ENCODE measurements at places on chromosomes 6 and 20.

- peak; percentile 36 for DNase-seq
Observed at GRCh38 chr20:46799781-46800408, 90.4 kb downstream of the SLC2A10 start.

GRCh38 chr20:41049451-41049850, 20.8 kb downstream of the TOP1 start:
- DNase-seq: no peak

DNA sequence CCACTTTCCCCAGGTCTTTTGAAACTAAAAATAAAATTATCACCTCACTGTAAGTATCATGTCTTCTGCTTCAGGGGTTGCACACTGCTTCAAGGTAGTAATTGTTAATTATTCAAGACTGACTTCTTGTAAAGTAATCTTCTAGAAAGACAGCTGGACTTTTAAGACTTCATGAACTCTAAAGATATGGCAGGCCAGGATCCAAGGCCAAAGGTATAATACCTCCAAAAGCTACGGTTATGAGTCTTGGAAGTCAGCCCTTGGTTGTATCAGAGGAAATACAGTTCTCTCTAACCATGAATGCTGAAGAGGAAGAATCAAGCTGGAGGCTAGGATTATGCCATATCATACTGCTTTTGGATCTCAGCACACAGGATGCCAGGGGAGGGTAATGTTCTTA, 1346.8 kb upstream of the GJE1 start:
- DNase-seq: no peak

DNA sequence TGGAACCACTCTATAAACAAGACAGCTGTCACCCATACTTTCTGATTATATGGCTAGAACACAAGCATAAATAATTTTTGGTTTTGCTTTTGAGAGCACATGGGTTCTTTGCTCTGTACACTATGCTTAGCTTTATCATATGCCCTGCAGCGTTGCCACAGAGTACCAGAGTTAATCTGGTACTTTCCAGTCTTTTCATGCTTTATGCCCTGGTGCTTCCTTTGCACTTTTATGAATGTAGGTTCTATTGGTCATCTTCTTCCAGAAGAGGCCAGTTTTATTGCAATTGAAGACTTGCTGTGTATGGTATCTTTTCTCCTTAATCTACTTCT, 20.8 kb downstream of the SHLD1 start:
- DNase-seq: no peak

DNA sequence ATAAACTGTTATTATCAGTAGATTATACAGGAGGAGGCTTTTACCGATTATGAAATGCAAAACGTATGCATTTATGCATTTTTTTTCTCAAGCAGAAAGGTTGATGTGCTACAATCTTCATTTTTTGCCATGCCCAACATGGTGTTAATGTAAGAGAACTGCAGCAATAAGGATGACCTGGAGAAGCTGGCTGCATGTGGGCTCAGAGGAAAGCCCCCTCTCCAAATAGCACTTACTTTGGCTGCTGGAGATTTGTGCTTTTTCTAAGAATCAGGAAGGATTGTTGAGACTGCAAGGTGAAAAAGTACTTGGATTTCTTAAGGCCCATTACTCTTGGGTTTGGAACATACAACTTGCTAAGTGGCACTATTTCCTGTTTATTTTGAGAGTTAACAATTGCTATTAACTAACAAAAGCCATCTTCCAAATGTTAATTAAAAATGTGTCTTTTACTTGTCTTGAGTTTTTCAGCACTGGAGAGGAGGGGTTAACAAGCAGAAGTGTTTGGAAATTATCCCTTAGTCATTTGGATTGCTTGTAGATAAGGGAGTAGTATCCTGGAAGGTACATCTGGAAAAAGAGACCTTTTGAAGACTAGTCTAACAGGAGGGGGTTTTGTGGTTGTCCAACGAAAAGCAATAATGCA, 5.6 kb downstream of the SOX4 start:
- no peak for DNase-seq

GRCh38 chr6:82078286-82078908, 169.1 kb downstream of the IBTK start:
- no peak for DNase-seq

DNA sequence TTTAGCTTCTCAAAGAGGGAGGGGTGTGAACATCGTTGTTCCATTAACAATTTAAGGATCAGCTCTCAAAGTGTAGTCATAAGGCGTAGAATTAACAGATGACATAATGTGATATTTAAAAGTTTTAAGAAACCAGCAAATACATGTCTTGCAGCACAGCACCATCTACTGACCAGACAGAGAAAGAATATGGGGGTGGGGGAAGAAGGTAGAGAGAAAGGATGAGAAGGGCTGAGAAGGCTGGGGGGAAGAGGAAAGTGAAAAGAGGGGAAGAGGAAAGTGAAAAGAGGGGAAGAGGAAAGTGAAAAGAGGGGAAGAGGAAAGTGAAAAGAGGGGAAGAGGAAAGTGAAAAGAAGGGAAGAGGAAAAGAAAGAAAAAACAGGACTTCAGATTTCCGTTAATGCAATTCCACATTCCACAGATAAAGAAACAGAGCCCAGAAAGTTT, 80.9 kb downstream of the HAO1 start:
- DNase-seq: peak; percentile 94

DNA sequence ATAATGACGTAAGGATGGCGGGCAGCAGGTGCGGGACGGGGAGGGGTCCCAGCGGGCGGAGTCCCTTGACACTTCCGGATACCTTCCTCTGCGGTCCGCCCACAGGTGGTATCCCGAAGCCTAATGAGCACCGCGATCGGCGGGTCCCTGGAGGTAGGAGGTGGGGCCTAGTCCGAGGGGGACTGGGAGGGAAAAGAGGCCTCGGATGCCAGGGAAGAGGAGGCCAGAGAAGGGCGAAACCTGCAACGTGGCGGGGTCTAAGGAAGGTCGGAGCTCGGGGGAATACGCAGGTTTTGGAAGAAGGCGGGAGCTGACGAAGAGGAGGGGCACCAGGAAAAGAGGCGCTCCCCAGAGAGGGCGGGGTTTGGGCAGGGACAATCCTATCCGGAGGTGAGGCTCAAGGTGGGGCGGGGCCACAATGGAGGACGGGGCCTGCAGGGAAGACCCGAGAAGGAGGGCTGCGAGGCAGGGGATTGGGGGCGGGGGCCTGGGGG, 3.7 kb downstream of the PRSS16 start:
- peak; percentile 88 for DNase-seq

GRCh38 chr6:31680226-31681134, at the start of gene LY6G5C:
Gene LY6G5C, minus strand, starts transcription at chr6:31681067. Its CDS starts 694 bp downstream, at chr6:31680373.
- DNase-seq: peak; percentile 74

DNA sequence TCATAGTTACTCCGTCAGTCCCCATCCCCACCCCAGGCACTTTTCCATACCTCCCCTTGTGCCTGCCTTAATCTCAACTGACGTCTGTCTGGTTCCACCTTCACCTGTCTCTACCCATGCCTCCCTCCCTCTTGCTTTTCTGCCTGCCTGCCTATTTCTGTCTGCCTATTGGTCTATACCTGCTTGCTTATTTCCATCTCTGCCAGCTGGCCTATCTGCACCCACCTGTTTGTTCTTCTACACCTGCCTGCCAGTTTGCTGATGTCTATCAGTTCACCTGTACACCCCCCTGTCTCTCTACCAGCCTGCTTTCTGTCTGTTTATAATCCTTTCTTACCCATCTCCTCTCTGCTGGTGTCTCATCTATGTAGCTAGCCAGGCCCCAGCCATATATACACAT, 87.5 kb downstream of the RALGAPA2 start:
- no peak for DNase-seq

GRCh38 chr6:53258076-53258773, 90.5 kb downstream of the ELOVL5 start:
- no peak for DNase-seq
